HEK293T (cell line): ENCODE measurements at places on chromosomes 2 and 18.

DNA sequence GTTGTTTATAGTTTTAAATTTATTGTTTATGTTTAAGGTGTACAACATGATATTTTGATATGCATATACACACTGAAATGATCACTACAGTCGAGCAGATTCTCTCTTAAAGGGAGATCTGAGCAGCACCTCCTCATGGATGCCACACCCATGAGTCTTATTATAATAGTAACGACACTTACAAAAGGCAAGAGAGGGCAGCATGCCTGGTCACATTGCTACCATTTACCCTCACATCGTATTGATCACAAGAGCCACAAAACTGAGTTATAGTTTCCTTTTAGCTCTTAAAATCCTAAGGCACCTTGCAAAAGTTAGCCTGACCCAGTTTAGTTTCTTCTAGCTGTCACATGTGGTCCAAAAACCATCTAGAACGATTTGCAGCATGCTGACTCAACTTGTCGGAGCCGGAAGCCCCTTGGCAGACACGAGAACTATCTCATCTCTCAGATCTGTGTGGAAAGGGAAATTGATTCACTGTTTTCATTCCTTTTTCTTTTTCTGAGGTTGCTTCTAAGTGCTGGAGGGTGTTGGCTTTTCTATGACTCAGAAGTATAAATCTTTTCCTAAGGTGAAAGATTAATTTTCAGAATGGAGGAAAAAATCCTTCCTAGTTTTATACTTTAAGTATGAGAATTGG lies 85.3 kb downstream of the CDC42EP3 start:
- no peak for DNase-seq

GRCh38 chr2:73268830-73269685 lies 15.2 kb downstream of the FBXO41 start:
- peak; percentile 33 for DNase-seq

DNA sequence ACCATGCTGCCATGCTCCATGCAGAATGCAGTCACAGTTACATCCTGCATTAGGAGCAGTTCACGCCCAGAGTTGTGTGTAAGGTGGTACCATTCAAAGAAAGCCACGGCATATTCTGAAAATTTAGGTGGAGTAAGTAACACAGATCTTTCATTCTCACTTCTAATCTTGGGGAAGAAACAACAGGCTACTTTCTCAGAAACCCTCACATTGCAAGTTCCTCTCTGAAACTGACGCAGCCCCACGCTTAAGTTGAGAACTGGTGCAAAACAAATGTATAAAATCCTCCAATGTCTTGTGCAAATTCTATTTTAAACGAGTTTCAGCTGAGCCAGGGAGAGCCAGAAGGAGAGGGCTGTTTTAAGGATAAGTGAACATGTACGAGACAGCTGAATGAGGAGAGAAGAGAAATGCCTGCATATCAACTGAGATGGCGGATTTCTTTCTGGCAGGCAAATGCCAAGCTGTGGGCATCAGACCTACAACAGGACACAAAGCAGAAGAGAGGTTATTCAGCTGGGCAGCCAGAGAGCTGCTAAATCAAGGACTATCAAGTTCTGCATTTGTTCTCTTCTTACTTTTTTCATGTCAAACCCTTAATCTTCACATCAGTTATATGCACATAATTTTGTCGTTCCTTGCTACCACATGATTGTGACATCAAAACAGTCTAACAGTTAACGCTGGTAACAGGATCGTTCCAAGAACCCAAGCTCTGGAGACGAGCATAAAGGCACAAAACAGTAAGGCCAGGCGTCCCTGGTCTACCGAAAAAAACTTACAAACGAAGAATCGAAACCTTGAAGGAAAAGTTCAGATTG lies 6.4 kb downstream of the ARL4C start:
- DNase-seq, result no peak

DNA sequence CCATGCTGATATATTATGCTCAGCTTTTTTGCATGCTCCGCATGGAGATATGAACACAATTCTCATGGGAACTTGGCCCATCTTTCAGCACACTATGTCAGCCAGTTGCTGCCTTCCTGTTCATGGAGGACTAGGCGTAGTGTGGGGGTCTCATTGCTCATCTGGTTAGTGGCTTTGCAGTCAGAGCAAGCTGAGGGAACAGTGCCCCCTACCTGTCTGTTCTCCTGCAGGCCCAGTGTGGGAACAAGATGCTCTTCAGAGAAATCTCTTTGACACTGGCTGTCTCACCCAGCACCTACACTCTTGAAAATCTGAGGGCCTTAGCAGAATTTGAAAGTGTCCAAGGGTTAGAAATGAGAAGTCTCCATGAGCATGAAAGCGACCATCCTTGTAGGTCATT lies 47.1 kb downstream of the SPTBN1 start:
- peak; percentile 60 for DNase-seq

GRCh38 chr18:69866212-69866611 lies 81.5 kb downstream of the CD226 start:
- no peak for DNase-seq

DNA sequence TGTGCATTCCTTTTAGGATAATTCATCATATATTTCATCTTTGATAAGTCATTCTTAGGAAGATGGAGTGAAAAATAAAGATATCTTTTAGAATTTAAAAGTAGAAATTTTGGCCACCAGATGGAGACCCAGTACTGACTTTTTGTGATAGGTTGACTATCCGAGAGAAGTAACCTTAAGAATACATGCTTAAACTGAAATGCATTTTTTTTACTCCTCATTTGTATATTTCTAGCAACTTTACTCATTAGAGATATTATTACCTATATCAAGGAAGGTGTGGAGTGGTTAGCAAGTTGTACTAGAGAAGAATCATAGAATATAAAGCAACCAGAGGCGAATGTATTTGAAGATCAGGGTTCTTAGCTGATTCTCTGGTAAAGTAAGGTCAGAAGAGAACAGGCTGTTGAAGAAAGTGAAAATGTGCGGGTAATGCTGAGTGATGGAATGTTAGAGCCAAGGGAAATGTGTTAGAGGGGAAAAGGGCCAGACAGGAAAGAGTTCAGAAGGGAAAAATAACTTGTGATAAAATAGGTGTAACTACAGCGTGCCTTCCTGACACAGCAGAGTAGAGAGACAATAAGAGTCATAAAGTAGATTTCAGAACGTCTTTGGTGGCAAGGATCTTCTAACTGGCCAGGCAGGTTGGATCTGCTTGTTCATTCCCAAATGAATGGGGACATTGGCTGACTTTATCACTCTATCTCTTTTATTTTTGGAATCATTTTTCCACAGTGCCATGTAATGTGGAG lies 52.3 kb downstream of the TDRD15 start:
- no peak for DNase-seq

- DNase-seq, result no peak
Measured at GRCh38 chr2:56217106-56217505, 33.3 kb downstream of the CCDC85A start.

DNA sequence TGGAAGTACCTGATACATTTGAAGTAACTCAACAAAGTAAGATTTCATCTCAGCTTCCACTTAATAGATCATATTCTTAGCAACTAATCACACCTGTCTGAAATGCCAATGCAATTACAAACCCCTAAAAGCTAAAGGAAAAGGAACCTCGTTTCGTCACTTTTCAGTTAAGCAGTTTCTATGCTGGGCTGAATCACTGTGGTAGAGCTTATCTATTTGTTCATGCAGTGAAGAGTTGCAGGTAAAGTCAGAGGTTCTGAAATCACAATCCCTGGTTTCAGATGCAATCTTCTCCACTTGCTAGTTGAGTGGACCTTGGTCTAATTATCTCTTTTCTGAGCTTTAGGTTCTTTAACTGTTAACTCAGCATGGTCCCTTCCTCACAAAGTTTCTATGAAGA lies 6.3 kb downstream of the HRH4 start:
- no peak for DNase-seq

DNA sequence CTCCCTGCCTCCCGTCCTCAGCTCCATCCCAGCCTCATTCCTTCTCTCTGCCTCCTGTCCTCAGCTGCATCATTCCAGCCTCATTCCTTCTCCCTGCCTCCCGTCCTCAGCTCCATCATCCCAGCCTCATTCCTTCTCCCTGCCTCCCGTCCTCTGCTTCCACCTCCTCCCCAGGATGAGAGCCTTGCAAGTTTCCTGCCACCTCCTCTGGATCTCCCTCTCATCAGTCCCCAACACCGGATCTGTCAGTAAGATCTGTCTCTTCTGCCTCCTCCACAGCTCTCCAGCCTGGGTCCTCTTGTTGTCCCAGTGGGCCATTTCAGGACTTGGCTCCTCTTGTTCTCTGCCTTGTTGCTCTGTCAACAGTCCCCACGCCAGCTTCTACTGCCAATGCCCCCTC lies 130.9 kb downstream of the NDUFA10 start:
- no peak for DNase-seq

DNA sequence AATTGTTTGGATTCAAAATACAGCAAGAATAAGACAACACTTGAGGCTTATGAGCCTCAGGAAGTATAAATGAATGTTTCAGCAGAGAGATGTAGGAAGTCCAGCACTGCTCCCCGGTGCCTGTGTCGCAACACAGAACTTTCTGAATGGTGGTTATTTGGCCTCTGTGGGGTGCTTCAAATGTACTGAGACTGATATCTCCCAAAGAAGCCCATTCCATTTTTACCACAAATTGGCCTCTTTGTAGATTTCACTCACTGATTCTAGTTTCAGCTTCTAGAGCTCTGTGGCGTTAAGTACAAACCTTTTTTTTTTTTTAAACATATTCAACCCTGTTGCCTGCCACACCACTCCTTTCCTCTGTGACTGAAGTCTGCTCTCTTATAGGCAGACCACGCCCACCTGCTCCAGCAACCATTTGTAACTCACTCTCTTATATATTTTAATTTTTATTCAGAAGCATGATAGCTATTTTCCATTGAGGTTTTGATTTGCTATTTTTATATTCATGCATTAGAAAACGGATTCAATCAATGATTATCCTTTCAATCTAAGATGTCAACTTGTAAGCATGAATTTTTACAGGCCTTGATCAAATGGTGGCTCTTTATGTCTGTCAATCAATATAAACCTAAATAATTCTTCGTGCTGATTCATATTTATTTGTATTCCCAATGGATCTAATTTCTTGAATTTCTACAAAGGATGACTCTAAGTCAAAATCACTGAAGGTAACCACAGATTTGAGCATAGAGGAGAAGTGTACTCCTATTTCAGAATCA lies 277.1 kb upstream of the CCDC68 start:
- DNase-seq, result no peak

DNA sequence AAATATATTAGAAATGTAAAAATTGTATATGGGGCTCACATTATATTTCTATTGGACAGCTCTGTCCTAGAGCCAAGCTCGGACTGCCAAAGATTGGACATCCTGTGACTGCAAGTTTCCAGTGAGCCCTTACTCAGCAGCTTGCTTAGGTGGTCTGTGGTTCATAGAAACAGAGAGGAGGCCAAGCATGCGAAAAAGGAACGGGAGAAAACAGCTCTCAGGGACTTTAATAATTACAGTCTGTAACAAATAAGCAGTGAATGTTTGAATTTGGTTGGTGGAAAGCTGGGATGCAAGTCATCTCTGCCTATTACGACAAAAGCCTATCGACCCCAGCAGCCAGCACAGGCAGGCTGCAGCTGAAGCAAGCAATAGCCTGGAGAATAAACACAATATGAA lies 35.6 kb downstream of the WIPF1 start:
- DNase-seq, result no peak

GRCh38 chr18:23743733-23744333 lies 54.6 kb downstream of the LAMA3 start:
- DNase-seq, result peak; percentile 39

GRCh38 chr2:237060534-237061312 lies 25.0 kb upstream of the COPS8 start:
- peak; percentile 61 for DNase-seq

- DNase-seq, result no peak
Measured at GRCh38 chr2:227817850-227818674, 4.4 kb downstream of the CCL20 start.

DNA sequence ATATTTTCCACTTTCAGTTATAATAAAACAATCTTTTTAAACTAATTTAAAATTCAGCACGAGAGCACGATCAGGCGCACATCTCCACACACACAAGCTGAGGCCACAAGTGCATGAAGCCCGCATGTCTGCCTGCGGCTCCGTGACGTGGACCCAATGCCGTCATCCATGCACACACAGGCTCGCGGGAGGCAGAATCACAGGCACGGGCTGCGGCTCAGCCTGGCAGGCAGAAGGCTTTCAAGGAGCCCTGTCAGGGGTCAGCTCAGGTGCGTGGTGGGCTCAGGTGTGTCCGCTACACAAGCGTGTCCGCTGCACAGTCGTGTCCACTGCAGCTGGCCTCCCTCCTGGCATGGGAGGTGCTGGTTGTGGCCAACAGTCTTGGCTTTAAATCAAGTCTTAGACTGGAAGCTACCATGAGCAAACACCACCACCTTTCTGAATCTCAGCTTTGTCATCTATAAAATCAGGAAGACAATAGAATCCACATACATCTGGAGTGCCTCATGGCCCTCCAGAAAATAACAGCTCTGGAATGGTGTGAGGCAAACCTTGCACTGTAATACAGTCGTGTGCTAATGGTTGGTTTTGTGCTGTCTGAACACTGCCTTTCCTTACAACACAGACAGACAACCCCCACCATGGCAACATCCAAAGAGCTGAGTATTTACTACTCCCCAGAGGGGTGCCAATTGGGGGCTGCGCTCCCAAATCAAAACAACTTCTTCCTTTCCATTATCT lies 210.1 kb downstream of the NDUFA10 start:
- DNase-seq, result no peak

GRCh38 chr2:138373993-138374408 lies 127.6 kb upstream of the SPOPL start:
- peak; percentile 18 for DNase-seq

DNA sequence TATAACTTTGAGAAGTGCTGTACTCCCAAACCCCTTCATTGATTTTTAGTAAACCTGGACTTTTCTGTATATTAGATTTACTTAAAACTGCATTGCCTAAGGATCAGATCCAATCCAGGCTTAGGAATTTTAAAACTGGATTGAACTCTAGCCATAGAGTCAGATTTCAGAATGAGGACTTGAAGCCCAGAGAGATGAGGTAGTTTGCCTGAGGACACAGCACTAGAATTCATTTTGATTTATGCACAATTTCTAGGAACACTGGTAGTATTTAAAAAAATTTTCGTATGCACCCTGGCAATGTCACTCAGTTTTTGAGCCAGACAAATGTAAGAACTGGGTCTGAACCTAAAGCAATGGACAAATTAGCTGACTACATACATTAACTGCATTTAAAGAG lies 144.9 kb downstream of the KCTD1 start:
- no peak for DNase-seq

GRCh38 chr2:109164739-109165221 lies 35.8 kb downstream of the SH3RF3 start:
- no peak for DNase-seq

DNA sequence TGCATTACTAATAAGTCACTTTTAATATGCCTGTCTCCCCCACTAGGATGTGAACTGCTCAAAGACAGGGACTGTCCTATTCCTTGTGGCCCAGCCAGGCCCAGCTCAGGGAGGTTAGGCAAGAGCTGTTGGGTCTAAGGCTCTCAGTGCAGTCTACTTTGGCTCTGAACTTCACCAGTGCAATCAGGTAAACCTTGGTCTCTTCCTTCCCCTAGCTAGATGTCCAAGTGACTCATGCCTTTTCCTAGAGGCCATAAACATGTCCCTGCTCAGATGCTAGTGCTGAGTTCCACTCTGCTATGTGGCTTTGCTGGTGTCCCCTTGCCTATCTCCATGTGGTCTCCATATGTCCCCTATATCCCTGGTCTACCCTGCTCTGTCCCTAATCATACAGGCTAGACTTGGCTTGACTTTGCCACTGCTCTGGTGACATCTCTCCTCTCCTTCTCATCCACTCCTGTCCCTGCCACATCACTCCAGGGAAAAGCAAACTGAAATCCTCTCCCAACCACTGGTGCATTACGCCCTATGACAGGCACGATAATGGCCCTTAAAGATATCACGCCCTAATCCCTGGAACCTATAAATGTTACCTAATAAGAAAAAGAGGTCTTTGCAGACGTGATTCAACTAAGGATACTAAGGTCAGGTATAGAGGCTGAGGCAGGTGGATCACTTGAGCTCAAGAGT lies 45.7 kb upstream of the PPP1CB start:
- DNase-seq, result no peak
